Pericardium fibroblast (primary cell): ENCODE measurements at places on chromosomes 16 and 17. TPM values are rescaled to one million over a fixed set of nuclear protein-coding genes. Genes with fewer than 3 reads are reported as not detected.

The CRHR1 gene
- not detected in 2 replicates for total RNA-seq

The MLX gene
- 32.6 and 34.0 TPM in 2 replicates for total RNA-seq

The FZD2 gene
- 19.7 and 22.8 TPM in 2 replicates for total RNA-seq

The SPDYE4 gene
- total RNA-seq: not detected in 2 replicates

The MFAP4 gene
- total RNA-seq: 452 and 638 TPM in 2 replicates

The SEPHS2 gene
- 26.9 and 29.8 TPM in 2 replicates for total RNA-seq

The KRT14 gene
- 0.12 and 0.26 TPM in 2 replicates for total RNA-seq

The CIAPIN1 gene
- total RNA-seq: 27.2 and 30.0 TPM in 2 replicates

The IGF2BP1 gene
- total RNA-seq: 5.1 and 8.5 TPM in 2 replicates

The OR1F1 gene
- total RNA-seq: not detected in 2 replicates
